Nephron progenitor cell (in vitro differentiated cells): ENCODE measurements at places on chromosomes 6 and 20.

GRCh38 chr20:25623225-25623735 lies 534 bp downstream of the NANP start:
- DNase-seq, result peak; percentile 37

DNA sequence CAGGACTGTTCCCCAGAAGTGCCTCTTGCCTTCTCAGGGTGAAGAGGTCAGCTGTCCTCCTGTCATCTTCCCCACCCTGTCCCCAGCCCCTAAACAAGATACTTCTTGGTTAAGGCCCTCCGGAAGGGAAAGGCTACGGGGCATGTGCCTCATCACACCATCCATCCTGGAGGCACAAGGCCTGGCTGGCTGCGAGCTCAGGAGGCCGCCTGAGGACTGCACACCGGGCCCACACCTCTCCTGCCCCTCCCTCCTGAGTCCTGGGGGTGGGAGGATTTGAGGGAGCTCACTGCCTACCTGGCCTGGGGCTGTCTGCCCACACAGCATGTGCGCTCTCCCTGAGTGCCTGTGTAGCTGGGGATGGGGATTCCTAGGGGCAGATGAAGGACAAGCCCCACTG lies 9.8 kb downstream of the PI16 start:
- no peak for DNase-seq

DNA sequence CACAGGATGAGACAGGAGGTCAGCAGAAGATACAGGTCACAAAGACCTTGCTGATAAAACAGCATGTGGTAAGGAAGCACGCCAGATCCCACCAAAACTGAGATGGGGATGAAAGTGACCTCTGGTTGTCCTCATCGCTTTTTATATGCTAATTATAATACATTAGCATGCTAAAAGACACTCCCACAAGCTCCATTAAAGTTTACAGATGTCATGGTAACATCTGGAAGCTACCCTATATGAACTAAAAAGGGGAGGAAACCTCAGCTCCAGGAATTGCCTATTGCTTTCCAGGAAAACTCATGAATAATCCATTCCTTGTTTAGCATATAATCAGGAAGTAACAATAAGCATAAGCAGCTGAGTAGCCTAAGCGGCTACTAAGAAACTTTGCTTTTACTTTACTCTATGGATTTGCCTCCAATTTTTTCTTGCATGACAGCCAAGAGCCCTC lies 8.4 kb upstream of the RIN2 start:
- DNase-seq, result no peak

DNA sequence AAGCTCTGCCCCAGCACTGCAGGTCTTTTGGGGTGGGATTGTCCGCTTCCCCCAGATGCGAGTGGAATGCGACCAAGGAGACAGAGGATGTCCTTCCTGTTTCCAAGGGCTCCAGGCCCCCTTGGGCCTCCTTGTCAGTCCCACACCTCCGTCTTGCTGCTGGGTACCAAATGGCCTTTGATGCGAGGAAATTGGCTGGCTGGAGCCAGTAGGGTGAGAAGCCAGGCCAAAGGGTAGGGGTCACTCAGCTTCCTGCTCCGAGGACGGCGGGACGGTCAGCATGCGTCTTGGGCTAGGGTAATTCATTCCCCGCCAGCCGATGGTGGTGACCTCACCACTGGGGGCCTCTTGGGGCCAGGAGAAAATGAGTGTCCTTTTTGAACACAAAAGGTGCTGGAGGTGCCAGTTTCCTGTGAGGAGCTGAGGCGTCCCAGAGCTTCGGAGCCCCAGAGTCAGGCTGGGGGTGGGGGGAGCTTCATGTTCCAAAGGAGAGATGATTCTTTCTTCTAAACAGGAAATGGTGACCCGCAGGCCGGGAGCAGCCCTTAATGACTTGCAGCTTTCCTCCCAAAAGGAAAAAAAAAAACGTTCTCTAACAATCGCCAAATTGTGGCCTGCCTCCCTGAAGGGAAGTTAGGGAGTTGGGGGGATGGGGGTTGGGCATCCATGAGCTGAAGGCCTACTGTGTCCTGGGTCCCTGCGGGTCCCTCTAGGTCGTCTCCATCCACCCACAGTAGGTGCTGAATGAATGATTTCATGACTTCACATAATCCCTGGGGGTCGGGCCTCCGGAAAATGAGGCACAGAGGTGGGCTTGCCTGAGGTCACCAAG lies 6.7 kb downstream of the SNAI1 start:
- peak; percentile 62 for DNase-seq

- no peak for DNase-seq
These were observed 48.1 kb downstream of the NOL4L start for GRCh38 chr20:32536851-32537656.

DNA sequence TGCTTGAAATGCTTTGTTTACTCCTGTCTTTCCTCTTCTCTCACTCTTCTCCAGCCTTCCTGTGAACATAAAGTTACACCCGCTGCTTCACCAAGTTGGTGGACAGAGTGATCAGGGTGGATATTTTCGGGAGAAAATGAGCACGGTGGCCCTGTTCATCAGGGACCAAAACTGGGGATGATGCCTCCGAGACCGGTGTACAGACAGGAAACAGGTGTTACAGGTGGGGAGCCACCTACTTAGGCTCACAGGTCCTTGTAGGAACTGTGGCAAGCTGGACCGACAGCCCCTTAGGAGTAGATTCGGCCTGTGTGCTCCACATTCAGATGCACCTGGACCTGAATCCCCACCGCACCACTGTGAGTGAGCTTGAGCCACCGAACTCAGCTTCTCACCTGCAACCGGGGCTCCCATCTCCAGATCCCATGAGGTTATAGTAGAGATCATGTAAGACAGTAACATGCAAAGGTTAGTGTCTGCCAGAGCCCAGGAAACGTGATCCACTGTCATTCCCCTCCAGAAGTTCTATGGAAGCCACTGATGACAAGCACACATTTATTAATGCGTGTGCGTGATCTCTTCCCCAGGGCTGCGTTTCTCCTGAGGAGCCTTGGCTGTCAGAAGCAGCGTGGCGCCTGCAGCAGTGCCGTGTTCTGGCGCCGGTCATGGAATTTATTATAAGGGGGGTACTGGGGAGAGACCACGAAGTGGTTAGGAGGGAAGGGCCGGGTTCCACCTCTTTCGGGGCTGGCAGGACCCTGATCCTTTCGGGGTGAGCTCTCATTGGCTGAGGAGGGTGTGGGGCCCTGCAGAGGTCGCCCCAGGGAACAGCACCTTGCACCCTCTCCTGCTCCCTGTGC lies 94.2 kb downstream of the ERMARD start:
- no peak for DNase-seq

DNA sequence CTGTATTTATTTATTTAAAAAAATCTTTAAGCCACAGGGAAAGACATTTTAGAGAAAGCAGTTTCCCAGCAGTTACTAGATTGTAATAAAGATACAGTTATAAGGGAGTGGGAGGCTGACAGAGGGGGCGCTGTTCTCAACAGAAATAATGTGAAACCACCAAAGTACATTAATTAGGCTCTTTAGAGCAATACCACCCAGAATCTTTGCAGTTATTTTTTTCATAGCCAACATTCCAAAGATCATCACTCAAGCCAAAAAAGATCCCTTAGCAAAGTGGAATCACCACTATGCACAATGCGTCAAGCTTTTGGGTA lies 331.3 kb upstream of the DEFB112 start:
- peak; percentile 4 for DNase-seq

- DNase-seq, result no peak
These were observed 73.3 kb downstream of the METTL24 start for GRCh38 chr6:110284855-110285254.

GRCh38 chr6:143465546-143465945 lies 14.9 kb downstream of the PEX3 start:
- no peak for DNase-seq

GRCh38 chr6:98871057-98871456 lies 36.7 kb downstream of the POU3F2 start:
- no peak for DNase-seq

- no peak for DNase-seq
These were observed 25.8 kb downstream of the SEC23B start for GRCh38 chr20:18533491-18533890.

- DNase-seq, result no peak
These were observed 12.4 kb downstream of the KATNA1 start for GRCh38 chr6:149636124-149636523.

DNA sequence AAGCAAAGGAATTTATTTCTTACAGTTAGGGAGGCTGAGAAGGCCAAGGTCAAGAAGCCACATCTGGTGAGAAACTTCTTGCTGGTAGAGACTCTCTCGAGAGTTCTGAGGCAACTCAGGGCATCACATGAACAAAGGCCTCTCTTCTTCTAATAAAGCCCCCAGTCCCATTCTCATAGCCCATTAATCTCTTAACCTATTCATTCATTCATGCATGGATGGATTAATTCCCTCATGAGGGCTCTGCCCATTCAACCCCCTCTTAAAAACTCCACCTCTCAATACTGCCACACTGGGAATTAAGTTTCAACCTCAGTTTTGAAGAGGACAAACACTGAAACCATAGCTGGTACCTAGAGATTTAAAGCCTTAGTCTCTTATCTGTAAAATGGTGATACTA lies 217.9 kb upstream of the SPTLC3 start:
- DNase-seq, result no peak

GRCh38 chr6:9539231-9539755 lies 875.6 kb downstream of the TFAP2A start:
- no peak for DNase-seq

GRCh38 chr20:49999329-49999728 lies 16.5 kb downstream of the SNAI1 start:
- no peak for DNase-seq

GRCh38 chr6:50819904-50820868 lies 1.5 kb downstream of the TFAP2B start:
- no peak for DNase-seq

- DNase-seq, result peak; percentile 78
These were observed 107.4 kb downstream of the SULF2 start for GRCh38 chr20:47677635-47678453.

GRCh38 chr6:170189236-170189635 lies 101.6 kb downstream of the DLL1 start:
- no peak for DNase-seq

DNA sequence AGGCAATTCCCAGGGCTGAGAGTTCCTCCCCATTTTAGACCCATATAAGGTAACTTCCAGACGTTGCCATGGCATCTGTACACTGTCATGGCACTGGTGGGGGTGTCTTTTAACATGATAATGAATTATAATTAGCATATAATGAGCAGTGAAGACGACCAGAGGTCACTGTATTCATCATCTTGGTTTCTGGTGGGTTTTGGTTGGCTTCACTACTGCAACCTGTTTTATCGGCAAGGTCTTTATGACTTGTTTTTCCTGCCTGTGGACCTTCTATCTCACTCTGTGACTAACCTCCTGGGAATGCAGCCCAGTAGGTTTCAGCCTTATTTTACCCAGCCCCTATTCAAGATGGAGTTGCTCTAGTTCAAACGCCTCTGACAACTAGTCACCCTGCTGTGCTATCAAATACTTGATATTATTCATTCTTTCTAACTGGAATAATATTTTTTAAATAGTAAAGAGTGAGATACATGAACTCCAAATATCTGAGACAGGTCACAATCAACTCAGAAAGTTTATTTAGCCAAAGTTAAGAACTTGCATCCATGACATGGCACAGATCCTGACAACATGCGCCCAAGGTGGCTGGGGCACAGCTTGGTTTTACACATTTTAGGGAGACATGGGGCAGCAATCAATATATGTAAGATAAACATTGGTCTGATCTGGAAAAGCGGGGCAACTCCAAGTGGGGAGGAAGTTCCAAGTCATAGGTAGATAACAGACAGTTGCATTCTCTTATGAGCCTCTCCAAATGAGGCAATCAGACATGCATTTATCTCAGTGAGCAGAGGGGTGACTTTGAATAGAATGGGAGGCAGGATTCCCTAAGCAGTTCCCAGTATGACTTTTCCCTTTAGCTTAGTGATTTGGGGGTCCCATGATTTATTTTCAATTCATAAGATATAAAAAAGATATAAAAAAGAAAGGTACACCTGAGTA lies 1.2 kb upstream of the UFL1 start:
- no peak for DNase-seq

GRCh38 chr6:65182681-65183080 lies 524.3 kb downstream of the EYS start:
- DNase-seq, result no peak

DNA sequence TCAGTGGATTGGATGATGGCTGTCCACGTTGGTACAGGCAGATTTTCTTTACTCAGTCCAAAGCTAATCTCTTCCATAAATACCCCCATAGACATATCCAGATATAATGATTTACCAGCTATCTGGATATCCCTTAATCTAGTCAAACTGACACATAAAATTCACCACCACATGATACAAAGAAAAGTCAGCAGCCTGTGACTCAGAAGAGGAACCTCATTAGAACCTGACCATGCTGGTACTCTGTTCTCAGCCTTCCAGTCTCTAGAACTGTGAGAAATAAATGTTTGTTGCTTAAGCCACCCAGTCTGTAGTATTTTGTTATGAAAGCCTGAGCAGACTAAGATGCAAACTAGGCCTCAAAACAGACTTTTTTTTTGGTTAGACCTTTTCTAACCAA lies 431.3 kb upstream of the RNF217 start:
- DNase-seq, result no peak

- no peak for DNase-seq
These were observed 5.8 kb upstream of the EEF1E1 start for GRCh38 chr6:8108031-8108660.

GRCh38 chr6:33439956-33440648 lies 14.3 kb upstream of the ZBTB9 start:
- no peak for DNase-seq

- peak; percentile 33 for DNase-seq
These were observed 294.2 kb downstream of the FOXC1 start for GRCh38 chr6:1903780-1904465.

DNA sequence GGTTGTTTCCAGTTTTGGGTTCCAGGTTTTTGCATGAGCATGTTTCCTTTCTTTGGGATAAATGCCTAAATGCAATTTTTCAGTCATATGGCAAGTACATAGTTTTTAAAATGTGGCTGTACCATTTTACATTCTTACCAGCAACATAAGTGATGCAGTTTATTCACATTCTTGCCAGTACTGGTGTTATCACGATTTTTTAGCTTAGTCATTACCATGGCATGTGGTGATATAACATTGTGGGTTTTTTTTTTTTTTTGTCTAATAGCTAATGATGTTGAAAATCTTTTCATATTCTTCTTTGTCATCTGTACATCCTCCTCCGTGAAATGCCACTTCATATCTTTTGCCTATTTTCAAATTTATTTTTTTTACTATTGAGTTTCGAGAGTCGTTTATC lies 2.9 kb upstream of the TDRD6 start:
- DNase-seq, result no peak
